ENCODE measurements at places on chromosomes 1 and 21.
A peak's percentile ranks its signal among the peaks of the same experiment; 100 is the strongest.

GRCh38 chr1:74215229-74215628 lies 17.2 kb downstream of the FPGT start:
- DNase-seq: no peak

GRCh38 chr1:196462086-196462485 lies 146.2 kb downstream of the KCNT2 start:
- no peak for DNase-seq

DNA sequence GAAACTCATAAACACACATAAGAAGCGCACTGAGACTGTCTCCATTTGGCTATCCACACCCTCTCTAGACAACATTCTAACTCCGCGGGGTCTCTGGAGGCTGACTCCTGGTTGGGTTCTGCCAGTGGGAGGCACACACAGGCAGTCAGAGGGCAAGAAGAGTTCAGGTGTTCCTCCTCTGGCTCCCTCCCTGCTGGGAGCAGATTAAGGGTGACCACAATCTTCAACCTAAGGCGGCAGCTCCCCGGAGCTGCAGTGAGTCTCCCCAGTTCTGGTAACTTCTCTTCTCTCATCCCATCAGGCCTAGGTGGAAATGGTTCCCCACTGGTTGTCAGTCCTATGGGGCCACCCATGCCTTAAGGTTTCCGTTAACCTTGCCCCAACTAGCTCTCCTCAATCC lies 7.4 kb upstream of the TENT5C start:
- DNase-seq: no peak

GRCh38 chr1:67317803-67318202 lies 10.1 kb downstream of the IL12RB2 start:
- no peak for DNase-seq

DNA sequence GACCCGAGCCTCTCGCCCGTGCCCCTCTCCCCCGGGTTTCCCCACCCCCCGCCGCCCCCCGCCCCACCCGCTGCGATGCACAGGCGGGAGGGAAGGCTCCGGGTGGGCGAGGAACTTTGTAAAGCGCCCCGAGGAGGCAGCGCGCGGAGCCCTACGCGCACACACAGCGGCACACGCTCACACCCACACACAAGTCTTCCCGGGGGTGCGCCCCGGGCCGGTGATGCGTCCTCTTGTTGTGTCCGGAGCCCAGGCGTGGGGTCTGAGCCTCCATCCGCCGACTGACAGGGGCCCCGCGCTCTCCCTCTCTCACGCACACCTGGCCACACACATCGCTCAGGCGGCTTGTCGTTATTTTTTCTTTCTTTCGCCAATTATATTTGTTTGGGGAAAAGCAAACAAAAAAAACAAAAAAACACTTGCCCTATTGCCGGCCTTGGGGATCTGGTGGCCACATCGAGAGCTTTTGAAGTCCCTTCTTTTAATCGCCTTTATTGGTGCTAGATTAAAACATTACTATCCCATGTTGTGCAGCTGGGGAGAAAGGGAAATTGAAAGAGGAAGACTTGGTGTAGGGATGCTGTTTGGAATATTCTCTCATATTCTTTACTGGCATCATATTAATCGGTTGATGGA lies 770 bp downstream of the NTNG1 start:
- DNase-seq: peak; percentile 35

GRCh38 chr1:58862728-58863385 lies 79.0 kb upstream of the JUN start:
- DNase-seq: no peak

GRCh38 chr1:42179275-42179674 lies 14.7 kb upstream of the GUCA2A start:
- no peak for DNase-seq

DNA sequence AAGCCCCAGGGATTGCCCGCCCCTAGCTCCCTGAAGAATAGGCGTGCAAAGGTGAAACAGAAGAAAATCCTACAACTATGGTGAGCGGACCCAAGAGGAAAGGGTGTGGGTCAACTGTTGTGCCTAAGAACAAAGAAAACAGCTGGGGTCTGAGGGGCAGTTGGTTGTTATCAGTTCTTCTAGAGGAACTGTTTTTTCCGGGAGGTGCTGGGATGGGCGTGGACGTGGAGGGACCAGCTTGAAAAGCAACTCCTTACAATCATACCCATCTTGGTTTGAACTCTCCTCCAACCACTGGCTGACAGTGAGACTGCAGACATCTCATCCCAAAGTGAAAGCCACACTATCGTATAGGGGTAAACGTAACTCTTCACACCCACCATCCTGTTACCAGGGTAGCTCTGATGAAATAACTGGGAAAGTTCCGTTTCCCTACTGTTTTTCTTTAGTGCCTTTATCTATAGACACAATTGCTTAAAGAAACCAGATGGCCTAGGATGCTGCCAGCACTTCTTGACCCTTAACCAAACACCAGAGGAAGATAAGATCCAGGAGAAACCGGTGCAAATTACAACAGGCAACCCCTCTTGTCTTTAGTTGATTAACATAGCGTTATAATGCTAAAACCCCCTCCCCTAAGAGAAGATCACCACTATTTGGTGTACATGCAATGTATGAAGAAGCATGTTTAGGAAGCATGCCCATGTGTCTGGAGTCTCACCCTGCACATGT lies 25.6 kb upstream of the FAM89A start:
- DNase-seq: no peak

DNA sequence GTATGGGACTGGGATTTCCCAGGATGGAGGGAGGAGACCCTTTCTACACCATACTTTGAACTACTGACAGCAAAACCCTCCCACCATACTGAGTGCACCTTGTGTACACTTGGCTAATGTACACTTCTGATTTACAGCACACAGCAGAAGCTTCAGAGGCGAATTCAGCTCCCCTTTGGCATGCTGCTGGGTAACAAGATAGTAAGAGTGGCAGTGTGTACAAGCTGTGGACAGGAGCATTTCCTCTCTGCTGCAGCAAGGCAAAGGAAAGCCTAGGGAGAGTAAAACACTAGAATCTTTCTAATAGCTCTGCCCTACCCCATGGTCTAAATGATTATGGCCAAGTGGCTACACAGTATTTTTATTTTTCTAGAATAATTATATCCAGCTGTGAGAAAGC lies 83.9 kb upstream of the ARTN start:
- no peak for DNase-seq

DNA sequence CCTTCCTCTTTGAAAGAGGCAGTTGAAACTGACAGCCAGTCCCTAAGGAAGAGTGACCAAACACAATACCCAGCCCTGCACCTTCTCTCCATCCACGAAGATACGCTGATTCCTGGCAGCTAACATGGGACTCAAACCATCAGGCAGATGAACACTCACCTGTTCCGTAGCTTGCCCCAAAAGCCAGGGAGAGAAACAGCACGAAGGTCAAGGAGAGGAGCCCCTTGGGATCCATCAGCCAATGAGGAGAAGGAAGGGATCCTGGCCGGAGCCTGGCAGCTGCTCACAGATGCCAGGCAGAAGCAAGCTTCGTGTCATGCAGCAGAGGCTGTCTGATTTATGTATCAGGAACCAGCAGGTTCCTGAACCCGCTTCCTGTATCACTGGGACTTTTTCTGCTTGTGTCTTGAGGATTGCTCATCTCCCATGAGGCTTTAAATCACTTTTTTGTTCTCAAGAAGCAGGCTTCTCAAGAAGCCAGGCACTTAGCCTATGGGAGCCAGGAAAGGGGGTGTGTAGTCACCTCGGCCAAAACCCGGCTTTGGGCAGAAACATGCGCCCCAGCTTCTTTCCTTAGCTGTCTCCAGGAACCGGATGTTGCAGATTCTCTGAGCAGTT lies at the start of gene SLAMF1:
Gene SLAMF1 (minus strand): TSS at position 334 of the 618 bp plus-strand sequence. CDS start 99 bp downstream, at position 235.
- DNase-seq: no peak

- no peak for DNase-seq
Observed at GRCh38 chr1:76494807-76495206, 372.5 kb upstream of the ST6GALNAC5 start.

Measured in muscle of arm (tissue), 14 donors.